ENCODE measurements at places on chromosomes 7 and 10. TPM values are rescaled to one million over a fixed set of nuclear protein-coding genes. Genes with fewer than 3 reads are reported as not detected.

DNA sequence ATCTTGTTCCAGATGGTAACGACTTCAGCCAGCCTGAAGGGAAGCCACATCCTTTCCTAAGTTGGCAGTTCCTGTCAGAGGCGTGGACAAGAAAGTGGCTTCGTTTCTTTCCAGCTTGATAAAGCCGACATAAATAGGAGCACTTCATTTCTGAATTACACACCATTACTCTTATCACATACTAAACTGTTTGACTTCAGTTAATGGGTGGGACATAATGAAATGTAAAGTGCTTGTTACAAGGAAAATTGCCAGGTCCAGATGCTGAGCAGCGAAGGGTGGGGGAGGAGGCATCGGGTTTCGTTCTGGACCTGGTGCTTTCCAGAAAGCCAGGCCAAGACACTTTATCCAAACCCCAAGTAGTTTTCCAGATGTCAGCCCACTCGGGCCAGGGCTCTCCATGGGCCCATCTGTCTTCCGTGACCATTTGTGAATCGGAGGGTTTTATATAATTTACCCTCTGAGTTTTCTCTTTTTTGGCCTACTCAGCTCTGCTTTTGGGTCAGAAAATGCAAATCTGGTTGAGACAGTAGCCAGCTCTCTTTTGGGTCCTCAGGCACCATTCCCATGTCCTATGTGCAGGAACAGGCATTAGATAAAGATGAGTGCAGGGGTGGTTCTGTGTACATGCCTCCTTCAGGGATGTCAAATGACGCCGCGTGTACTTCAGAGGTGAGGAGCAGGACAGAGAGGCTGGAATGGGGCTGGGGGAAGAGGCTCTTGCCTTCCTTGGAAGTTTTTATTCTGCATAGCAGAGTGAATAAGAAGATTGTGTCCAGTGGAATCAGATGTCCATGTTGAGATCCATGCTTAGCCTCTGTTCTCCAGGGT, 90.2 kb downstream of the TACC2 start:
- no peak for DNase-seq

DNA sequence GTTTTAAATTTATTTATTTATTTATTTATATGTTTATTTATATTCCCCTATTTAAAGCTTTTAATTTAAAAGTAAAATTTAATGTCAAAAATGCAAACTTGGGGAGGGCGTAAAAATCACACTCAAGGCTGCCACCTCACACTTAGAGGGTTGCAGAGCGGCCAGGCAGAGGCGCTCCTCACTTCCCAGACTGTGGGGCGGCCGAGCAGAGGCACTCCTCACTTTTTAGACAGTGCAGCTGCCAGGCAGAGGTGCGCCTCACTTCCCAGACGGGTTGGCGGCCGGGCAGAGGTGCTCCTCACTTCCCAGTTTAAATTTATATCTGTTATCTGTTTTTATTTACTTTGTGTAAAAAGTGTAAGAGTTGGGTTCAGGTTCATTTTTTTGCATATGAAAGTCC, 10.0 kb upstream of the ZNF425 start:
- no peak for DNase-seq

The GOLGA7B gene
- total RNA-seq, result 0.22 TPM

- no peak for DNase-seq
These were observed 7.6 kb downstream of the PSMA2 start for GRCh38 chr7:42924223-42924838.
